Retinal pigment epithelial cell (primary cell): ENCODE measurements at places on chromosomes 7 and 10.

DNA sequence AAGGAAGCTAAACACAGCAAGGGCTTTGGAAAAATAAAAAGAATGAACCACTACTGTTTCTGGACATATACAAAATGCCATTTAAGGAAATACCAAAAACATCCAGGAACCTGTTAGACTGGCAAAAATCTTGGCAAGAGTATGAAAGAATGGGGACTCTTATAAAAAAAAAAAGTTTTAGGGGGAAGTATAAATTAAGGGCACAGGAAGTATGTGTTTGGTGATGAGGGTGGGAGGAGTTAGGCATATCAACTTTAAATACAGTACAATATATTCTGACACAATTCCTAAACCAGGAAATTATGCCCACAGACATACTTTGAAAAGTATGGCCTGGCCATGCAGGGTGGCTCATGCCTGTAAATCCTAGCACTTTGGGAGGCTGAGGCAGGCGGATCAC, 74.2 kb downstream of the WAPL start:
- DNase-seq: no peak

GRCh38 chr7:126394406-126394805, 858.3 kb downstream of the GRM8 start:
- no peak for DNase-seq

GRCh38 chr10:96830511-96831199, 1.4 kb upstream of the LCOR start:
- no peak for DNase-seq

GRCh38 chr10:110724116-110724921, 80.2 kb downstream of the RBM20 start:
- DNase-seq: no peak

DNA sequence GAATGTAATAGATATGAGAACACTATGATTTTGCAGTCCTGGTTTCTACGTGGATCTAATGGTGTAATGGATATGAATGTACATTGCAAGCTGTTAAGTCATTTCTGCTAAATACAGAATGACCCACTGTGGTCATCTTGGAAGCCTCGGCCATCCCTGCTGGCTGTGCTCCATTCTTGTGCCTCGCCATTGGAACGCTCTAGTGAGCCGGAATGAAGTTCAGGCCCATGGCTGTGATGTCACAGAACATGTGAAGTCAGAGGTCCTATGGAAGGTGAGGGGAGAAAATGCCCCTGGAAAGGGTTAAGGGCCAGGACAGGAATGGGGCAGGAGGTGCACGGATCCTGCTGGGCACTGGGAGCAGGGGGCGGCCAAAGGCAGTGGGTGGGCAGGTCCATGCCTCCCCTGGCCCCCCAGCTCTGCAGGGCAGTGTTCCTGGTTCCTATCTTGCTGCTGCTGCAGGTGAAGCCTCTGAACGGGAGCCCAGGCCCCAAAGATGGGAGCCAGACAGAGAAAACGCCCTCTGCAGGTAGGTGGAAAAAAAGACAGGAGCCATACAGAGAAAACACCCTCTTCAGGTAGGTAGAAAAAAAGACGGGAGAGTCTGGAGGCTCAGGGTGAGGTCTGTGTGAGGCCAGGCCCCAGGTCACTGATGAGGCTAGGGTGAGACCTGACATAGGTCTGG, at the start of gene LLCFC1:
Gene LLCFC1 (plus strand): TSS at position 259 of the 685 bp plus-strand sequence. CDS start 138 bp downstream, at position 397.
- no peak for DNase-seq

GRCh38 chr10:95261926-95262325, 28.9 kb downstream of the PDLIM1 start:
- no peak for DNase-seq

- no peak for DNase-seq
Measured at GRCh38 chr7:103711413-103711812, 265.4 kb upstream of the SLC26A5 start.

DNA sequence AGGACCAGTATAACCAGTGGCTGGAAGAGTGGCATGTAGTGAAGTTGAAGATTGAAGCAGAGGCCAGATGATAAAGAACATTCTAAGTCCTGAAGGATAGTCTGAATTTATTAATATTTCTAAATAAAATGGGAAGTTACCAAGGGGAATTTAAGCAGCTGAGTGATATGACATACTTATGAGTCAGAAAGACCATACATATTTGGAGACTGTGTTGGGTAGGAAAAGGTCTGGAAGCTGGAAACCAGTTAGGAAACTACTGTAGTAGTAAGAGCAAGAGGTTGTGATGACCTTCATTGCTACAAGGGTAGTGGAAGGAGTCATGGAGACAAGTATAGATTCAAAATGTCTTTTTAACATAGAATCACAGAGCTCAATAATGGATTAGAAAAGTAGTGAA, 752.3 kb downstream of the SUGCT start:
- DNase-seq: no peak

DNA sequence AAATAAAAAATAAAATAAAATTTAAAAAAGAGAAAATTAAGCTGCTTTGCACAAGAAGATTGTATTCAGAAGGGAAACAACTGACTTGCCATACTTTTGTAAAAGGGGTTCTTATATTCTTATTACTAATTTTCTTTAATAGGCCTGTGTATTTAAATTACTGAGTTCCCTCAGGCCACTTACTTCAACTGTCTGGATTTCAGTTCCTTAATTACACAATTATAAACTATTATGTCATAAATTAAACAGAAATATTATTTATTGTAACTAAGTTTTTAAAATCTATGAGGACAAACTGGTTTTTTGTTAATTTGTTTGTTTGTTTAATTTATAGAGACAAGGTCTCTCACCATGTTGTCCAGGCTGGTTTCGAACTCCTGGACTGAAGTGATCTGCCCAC, 22.4 kb upstream of the MICU1 start:
- DNase-seq: no peak

- no peak for DNase-seq
Measured at GRCh38 chr10:111203615-111204014, 126.8 kb downstream of the ADRA2A start.

- DNase-seq: no peak
Measured at GRCh38 chr7:30923009-30923773, 11.5 kb downstream of the AQP1 start.

GRCh38 chr10:76127984-76128589, 696.7 kb downstream of the LRMDA start:
- DNase-seq: no peak

DNA sequence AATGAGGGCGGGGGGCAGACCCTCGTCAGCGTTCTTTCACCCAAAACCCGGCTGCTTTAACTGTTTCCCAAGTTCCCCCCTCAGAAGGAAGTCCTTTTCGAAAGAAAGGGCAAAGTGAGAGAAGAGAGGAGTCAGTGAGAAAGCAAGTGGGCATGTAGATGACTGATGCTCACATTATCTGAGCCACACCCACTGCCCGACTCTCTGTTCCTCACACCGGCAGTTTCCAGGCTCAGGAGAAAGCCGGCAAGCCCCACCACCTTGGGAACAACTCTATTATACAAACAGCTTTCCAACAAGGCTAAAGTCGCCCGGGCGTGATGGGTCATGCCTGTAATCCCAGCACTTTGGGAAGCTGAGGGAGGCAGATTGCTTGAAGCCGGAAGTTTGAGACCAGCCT, 23.1 kb downstream of the RCC1L start:
- DNase-seq: no peak

DNA sequence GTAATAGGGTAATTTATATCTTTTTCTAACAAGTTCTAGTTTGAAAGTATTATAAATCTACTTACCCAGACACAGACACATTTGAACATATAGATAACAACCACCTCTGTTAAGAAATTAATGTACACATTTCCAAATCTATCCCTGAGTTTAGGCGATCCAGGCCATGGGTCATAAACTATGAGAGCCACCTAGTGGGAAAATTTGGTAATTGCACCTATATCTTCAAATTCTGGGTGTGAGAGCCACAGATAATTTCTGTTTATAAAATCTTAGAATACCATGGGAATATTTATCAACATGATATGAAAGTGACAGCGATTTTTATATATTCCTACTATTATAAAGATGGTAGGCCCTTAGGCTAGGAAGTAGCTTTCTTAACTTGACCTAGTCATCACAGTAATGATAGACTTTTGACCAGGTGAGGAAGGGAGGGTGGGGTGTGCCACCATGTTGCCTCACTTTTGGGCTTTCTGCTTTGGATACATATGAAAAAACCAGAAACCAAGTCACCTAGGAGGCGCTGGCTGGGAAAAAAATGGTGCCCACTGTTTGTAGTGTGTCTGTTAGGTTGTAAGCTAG, 8.0 kb upstream of the EPHA1 start:
- DNase-seq: no peak

GRCh38 chr10:110504111-110504735, 6.5 kb downstream of the DUSP5 start:
- DNase-seq: no peak

GRCh38 chr7:157813741-157814661, 477.2 kb downstream of the DNAJB6 start:
- DNase-seq: no peak

DNA sequence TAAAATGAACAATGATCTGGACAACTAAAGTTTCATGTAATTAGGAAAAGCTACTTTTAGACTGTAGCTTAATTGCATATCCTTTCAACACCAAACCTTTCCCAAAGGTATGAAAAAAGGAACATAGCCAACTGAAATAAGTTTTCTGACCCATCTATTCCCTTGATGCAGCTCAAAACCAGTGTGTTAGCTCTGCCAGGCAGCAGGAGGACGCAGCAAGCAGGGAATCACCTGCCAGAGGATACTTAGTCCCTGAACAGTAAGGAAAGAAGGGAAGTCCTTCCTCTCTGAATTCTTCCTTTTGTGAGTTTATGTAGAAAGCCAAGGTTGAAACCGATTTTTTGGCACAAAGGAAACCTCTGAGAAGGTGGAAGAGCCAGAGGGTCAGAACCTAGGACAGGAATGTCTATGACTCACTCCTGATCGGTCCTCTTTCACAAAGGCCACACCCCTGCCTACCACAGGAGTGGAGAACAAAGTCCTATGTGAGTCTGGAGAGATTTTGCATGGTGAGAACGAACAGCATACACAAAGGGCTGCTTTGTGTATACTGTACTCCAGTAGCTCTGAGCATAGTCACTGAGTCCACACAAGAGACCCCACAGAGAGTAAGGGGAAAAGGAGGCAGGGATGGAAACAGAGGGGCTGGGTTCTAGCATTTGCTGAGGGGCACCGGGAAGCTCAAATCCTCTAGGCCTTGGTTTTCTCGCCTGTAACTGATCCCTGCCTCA, 68.8 kb upstream of the GSDME start:
- peak; percentile 58 for DNase-seq

- peak; percentile 83 for DNase-seq
Measured at GRCh38 chr10:65670087-65670486, 1255.7 kb upstream of the LRRTM3 start.

DNA sequence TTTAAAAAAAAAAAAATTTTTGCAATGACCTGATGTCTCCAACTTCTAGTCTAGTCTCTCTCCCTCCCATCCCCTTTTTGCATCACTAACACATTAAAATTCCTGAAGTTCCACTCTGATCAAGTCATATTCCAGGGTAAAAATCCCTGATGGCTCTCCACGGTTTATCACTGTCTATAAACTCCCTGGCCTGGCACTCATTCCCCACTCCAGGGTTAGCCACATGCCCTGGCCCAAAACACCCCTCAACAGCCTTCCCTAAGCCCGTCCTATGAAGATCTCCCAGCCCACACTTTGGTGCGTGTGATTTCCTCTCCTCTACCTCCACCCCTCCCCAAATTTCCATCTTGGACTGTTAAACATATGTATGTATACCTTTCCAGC, 125.4 kb downstream of the JAZF1 start:
- no peak for DNase-seq

DNA sequence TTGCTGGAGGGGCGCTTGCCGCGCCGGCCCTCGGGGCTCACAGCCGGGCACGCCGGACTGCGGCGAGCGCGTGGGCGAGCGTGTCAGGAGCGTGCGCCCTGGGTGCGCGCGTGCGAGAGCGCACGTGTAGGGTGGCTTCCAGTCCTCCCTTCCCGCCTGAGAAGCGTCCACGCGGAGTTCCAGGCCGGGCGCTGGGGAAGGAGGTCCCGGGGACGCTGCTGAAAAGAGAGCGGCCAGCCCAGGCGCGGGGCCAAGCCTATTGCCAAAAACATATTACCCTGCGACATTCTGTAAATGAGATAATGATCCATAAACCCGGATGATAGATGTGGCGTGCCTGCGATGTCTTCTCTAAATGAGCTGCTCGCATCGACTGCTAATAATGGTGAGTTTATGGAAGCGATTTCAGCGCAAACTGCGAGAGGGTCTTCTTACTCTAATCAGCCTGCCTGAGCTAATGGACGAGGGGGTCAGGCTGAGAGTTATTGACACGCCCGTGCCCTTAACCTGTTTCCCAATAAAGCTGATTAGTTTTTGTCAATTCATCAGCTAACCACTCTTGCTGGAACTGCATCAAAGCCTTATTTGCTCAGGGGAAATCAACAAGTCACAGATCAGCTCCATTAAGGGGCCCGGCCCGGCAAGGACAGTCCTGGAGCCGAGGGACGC, 8.0 kb upstream of the MNX1 start:
- DNase-seq: no peak
